Adrenal gland (tissue), 19 donors: ENCODE measurements at places on chromosomes 12 and 14. TPM values are rescaled to one million over a fixed set of nuclear protein-coding genes. Genes with fewer than 3 reads are reported as not detected.

DNA sequence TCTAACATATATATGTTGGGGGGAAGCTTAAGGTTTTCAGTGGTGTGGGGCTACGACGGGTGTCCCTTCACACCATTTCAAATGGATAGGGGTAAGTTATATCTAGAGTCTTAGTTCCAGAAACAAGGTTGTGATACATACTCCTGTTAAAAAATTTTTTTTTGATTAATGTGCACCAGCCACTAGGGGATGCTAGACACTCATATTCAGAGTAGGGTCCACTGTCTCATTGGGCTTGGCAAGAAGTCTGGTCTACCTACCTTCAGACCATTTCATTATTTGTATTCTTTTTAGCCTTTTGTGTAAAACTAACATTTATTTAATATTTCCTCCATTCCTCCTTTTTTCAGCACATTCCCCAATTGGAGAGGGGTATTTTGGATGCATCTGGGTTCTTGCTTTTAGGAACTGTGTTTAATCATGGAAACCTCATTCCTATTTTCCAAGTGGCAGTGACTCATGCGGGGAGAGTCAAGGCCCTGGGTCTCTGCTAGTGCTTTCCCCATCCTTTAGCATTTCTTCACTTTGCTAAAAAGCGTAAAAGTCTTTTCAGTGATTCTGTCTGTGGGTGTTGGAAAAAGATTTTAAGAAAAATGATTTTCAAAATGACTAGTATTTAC lies 33.4 kb downstream of the ANO4 start:
- no peak for DNase-seq

Gene TCTN1
- 79.4 TPM for total RNA-seq

Gene FOXA1
- total RNA-seq: not detected

- no peak for DNase-seq
These were observed 59.0 kb downstream of the KCNK10 start for GRCh38 chr14:88264116-88264515.

Gene ADAM21
- 2.3 TPM for total RNA-seq

Gene GPR65
- total RNA-seq: 1.7 TPM

DNA sequence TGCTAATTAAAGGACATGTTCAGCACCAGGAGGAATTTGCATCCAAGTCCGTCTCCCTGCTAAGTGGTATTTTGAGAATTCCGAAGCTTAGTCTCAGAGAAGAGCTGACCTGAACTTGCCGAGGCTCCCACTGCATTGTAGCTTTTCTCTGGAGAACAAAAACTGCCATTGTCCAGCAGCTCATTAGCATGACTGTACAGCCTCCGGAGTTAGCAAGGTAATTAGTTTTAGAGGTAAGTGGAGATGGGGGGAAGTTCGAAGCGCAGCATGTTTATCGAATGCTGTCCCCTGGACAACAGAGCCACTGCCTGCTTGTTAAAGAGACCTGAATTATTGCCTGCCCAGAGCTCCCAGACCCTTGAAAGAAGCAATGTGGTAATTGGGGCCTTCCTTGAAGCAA lies 160.3 kb upstream of the PELI2 start:
- DNase-seq: no peak

DNA sequence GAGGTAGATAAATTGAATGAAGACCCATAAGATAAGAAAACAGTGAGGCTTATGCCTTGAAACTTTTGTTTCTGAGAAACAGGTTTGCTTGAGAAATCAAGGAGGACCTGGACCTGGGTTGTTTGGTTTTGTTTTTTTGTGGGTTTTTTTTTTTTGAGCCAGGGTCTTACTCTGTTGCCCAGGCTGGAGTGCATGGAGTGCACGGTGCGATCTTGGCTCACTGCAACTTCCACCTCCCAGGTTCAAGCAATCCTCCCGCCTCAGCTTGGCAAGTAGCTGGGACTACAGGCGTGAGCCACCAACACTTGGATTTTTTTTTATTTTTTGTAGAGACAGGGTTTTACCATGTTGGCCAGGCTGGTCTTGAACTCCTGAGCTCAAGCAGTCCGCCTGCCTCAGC lies 9.0 kb upstream of the PPTC7 start:
- DNase-seq: no peak

GRCh38 chr14:97458661-97459579 lies 661.7 kb downstream of the VRK1 start:
- peak; percentile 13 for DNase-seq

DNA sequence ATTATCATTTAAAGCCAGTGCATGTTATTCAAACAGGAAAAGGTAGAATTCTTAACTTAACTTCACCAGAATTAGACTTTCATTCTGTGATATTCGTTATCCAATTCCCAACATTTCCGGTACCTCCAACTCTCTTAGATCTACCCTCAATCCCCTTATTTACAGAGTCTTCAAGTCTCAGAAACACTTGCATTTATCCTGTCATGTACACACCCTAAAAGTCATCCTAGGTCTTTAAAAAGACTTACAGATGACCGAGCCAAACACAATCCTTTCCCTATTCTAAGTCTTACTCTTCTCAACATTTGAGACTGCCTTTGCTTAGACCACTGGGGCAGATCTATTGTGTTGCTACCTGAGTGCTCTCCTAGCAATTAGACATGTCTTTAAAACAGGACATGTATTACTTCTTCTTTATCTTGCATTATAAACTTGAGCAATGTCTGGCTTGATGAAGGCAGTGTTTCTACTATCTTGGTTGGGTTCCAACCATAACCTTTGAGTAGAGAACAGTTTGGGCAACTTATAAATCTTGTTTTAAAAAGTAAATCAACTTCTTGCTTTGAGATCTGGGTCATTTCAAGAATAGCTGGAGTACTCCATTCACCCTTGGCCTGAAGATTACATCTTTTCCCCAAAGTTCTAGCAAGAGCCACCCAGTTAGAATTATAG lies 140.6 kb upstream of the PLEKHG7 start:
- DNase-seq: no peak

GRCh38 chr14:71163050-71163841 lies 256.0 kb downstream of the PCNX1 start:
- no peak for DNase-seq

Gene TSPAN19
- not detected for total RNA-seq

DNA sequence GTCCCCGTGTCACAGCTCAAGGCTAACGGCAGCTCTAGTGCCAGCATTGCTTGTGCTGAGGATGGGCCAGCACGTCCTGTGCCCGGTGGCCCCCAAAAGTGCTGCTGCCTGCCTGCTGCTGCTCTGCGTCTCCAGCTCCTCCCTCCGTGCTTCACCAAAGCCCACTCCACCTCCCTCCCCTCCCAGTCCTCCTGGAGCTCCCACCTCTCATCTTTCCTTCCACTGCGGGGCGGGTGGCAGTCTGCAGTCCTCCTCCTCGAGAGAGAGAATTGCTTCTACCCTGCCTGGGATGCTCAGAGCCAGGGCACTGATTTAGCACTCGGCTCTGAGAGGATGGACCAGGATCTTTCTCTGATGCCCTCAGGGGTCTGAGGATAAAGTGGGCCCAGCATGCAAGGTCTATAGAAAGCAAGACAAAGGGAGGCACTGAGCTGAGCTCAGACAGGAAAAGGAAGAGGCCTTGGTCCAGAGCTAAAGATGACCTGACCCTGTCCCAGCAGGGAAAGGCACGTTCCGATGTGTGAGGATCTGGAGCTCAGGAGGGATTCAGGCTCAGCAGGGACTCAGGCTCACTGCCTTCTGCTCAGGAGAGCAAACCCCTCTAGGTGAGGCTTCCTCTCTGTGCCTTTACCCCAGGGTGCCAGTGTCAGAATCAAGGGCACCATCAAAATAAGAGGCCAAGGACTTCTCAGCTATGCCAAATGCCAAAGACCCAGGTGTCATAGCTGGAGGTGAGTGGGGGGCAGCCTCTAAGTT lies 113.1 kb upstream of the FKBP4 start:
- DNase-seq: no peak

Gene TDP1
- 12.4 TPM for total RNA-seq

GRCh38 chr12:90909069-90909770 lies 45.8 kb downstream of the CCER1 start:
- peak; percentile 29 for DNase-seq
